ENCODE measurements at places on chromosomes 6 and 20.

- no peak for DNase-seq
These were observed 11.1 kb upstream of the HLA-DQB2 start for GRCh38 chr6:32774426-32774825.

GRCh38 chr6:107185391-107185970 is 70.2 kb upstream of the BEND3 start:
- peak; percentile 1 for DNase-seq

DNA sequence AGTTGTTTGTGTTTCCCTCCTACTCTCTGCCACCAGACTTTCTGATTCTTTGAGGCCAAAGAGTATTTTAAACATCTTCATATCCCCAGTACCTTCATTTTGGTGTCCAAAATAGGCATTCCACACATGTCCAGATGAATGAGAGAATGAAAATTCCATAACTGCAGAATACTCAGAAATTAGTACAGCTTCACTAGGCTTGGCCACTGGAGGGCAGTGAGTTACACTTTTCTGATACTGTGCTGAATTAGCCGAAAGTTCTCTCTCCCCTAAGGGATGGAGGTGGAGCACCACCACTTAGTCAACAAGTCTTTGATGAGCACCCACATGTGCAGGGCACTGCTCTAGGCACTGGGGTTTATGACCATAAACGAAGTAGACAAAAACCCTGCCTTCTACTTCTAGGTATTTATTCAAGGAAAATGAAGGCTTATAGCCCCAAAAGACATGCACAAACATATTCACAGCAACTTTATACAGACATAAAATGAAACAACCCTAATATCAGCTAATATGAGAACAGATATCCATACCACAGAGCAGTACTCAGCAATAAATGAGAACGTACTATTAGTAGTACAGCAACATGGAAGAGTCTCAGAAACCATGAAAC is 46.1 kb upstream of the TMEM217 start:
- peak; percentile 51 for DNase-seq

- no peak for DNase-seq
These were observed 46.4 kb downstream of the PTPRA start for GRCh38 chr20:2919518-2920245.

DNA sequence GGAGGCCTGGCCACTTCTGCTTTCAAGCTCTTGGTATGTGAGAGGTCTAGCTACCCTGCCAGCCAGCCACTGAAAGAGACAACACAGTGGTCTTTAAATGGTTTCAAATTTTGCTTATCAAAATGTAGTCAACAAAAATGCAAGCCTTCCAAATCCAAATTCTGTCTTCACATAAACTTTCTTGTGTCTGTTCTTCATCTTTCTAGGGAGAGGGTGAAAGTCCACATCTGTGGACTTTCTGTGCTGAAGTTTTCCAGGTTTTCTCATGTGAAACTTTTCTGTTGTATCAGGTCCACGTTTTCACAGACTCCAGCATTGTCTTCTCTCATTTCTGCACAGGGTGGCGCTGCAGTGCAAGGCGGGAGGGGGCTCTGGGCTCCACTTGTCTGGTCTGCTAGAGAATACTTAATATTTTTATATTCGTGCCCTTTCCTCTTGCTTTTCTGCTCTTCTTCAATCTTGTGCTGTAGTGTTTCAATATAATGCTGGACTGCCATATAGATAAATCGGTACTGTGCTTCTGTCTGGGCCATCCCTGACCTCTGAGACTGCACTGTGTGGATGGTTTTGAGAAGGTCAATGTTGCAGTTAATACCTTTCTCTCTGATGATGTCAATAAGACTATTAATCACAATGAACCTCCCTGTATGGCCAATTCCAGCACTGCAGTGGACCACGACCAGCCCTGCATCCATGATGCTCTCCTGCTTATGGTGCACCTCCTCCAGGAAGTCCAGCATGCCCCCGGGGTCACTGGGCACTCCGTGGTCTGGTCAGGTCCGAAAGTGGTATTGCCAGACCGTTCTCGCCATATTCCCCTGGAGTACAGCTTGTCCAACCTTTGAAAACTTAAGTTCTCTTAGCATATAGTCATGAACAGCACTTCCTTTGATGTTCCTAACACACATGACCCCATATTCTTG is 161.6 kb upstream of the TNFAIP3 start:
- DNase-seq, result peak; percentile 65

GRCh38 chr6:131646249-131646670 is 9.2 kb downstream of the ENPP3 start:
- DNase-seq, result no peak

DNA sequence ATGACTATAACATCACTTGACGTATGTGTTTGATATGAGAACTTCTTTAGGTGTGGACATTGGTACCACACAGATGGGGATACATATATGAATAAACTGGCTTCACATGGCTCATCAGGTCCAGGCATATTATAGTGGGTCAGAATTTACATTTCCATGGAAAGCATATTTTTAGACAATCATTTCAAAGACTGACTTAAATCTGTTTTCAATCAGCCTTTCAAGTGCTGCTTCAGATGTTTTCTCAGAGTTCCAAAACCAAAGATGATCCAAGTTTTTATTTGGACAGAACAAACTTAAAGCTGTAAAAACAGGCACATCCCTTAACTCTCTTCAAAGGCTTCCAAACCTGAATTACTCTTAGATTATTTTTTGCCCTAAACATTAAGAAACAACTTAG is 88.1 kb downstream of the PRSS35 start:
- no peak for DNase-seq

DNA sequence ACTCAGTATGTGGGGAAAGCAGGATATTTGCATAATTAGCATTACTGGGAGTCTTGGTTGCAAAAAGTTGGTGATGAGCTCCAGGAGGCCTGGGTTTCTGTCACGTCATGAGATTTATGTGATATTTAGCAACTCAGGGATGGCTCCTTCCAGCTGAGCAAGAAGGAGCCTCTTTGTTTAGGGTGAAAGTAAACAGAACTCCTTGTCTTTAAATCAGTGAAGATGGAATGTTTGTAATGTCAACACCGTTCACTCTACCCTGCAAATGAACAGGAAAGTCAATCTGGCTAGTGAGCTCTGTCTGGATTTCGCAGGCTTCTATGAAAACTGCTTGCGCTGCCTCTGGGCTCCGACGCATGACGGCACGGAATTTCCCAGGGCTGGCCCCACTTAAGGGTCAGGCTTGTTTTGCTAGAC is 86.9 kb downstream of the PXDC1 start:
- no peak for DNase-seq

DNA sequence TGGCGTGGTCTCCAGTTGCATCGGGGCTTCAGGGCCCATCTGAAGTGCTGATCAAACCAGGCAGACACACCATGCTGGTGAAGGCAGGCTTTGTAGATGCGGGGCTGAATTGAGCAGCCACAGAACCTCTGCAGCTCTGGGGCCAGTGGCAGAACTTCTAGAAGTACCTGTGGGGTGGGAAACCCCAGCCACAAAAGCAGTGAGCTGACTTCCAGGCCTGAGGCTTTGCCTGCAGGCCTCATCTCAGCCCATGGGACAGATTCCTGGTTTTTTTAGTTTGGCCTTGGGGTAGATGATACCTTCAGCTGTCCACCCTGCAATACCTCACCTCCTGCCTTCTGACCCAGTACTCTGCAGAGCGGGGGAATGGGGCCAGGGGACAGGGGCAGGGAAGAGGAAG is 14.1 kb downstream of the C20orf173 start:
- no peak for DNase-seq

GRCh38 chr6:43216200-43216599 is 13.1 kb downstream of the DNPH1 start:
- no peak for DNase-seq

GRCh38 chr6:142374091-142374770 is 72.4 kb downstream of the ADGRG6 start:
- no peak for DNase-seq

DNA sequence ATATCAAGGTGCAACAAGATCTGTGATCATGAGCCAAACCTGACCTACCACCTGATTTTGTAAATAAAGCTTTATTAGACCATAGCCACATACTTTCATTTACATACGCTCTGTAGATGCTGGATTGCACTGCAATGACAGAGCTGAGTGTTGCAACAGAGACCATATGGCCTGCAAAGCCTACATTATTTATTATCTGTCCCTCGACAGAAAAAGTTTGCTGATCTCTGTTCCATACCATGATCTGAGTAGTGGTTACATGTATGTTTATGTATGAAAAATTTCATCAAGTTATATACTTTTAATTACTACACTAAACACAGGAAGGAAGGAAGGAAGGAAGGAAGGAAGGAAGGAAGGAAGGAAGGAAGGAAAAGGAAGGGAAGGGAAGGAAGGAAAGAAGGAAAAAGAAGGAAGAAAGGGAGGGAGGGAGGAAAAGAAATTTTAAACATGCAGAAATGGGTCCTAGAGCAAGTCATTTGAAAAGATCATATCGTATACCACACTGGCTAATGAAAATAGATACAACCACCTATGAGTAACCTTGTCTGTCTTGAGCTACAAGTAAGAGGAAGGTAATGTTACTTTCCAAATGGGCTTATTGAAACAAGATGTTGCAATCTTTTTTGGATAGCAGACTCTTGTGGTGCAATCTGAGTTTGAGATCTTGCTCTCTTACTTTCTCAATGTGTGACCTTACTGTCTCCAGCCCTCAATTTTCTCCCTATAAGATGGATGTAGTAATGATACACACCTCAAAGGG is 441.0 kb downstream of the KIF16B start:
- no peak for DNase-seq

Data from EL (cell line).